Suppressor macrophage treated with lipopolysaccharide for 4 hours (primary cell): ENCODE measurements at places on chromosomes 11 and 22.

DNA sequence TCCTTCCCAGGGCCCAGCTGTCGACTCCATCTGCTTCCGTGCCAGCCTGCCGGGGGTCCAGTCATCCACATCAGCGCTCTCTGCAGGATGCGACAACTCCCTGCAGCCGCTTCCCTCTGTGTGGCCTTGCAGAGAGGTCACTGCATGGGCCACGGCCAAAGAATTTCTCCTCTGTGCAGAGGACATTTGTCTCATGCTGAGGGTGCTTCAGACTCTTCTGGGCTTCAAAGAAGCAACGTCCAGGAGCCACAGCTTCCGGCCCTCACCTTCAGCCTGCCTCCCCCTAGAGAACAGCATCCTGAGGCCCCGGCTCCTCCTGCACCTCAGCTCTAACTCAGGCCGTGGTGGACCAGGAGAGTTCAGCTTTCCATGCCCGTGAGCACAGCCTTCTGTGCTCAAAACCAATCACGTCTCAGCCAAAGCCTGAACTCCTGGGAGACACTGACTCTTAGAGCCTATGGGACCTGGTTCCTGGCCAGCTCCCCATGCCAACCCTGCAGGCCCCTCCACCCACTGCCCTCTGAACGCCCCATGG is 258.9 kb downstream of the BRD1 start:
- DNase-seq: no peak

GRCh38 chr22:35728639-35729308 is 11.1 kb downstream of the APOL5 start:
- DNase-seq: no peak

DNA sequence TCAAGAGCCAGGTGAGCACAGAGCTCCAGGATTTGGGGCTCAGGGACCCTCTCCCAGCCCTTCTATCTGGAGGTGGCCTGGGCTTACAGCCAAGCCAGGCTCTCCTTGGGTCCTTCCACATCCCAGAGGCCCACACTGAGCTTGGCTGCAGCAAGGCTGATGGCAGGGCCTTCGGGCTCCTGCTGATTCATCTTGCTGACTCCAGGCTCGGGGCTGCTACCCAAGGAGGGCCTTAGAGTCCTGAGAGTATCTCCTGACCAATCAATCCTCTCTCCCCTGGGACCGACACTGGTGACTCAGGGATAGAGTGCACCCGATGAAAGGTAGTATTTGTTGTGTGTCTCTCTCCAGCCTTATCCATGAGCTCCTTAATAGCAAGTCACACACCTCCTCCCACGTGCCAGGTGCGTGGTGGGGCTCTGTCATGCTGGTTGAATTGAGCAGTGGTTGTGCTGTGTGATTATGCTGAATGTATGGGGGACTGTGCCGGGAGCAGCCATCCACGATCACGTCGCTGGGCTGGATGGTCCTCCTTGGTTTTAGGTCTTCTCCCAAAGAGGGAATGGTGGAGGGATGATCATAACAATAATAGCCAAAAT is 62.3 kb downstream of the GRIK4 start:
- DNase-seq: no peak

GRCh38 chr11:116782728-116783127 is 5.1 kb downstream of the ZPR1 start:
- no peak for DNase-seq

GRCh38 chr11:58739725-58740430 is 8.1 kb upstream of the GLYAT start:
- no peak for DNase-seq

- DNase-seq: no peak
Observed at GRCh38 chr11:130815956-130816355, 100.3 kb downstream of the SNX19 start.

DNA sequence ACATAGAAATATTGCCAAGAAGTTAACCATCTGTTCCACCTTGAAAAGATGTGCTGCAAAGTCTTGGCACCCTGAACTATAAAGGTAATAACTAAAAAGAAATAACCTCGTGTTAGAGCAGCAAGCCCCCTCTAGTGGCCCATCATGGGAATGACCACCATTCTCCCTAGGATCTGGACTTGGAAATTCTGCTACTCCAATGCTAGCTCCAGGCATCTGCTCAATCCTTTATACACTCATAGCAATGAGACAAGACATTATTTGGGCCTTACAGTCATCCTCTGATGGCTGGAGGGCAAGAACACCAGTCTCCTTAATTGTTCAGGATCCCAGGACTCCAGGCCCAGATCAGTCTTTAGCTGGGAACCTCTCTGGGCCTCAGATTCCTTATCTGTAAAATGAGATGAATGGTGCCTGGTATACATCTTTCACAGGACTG is 76.0 kb downstream of the CWC15 start:
- DNase-seq: peak; percentile 59

DNA sequence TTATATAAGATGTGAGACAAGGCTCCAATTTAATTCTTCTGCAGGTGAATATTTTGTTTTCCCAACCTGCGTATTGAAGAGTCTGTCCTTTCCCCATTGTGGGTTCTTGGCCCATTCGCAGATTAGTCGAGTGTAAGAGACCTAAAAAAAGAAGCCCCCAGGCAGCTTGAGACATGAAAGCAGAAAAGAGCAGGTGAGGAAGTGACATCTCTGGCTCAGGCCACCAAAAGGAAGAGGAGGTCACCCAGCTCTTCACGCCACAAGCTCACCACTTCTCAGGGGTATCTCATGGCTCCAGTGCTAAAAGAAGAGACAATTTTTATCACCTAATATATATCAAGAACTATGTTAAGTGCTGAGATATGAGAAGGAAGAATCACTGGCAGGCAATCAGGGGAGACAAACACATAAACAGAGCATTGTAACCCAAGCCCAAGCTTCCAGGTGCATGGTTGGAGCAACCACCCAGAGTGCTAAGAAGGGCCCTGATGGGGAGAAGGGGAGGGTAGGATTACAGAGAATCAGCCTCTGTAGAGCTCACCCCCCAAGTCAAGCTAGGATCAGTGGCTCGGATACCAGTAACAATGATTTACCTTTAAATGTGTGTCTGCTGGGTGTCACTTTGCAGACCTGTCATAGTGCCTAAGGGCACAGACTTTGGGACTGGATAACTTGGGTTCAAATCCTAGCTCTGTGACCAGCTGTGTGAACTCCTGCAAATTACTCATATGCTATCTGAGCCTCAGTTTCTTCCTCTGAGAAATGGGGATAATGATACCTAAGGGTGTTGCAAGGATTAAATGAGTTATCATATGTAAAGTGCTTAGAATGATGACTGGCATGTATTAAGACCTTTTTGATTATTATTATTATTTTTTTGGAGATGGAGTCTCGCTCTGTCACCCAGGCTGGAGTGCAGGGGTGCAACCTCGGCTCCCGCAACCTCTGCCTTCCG is 39.2 kb downstream of the MCHR1 start:
- DNase-seq: no peak

DNA sequence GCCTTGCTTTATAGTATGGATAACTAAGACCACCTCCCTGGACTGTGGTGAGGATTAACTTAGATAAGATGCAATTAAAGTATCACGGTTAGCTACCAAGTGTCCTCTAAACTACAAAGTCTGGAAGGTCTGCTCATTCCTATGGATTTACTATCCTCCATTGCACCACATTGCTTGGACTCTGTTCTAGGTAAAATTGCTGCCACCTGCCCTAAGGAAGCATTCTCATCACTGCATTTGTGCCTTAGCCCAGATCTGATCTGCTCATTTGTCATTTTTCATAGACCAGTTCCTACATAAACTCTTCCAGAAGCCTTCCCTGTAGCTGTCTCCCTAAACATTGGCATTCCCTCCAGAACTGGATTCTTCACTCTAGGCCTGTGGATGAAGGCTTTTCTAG is 380.0 kb downstream of the INSC start:
- no peak for DNase-seq
